ENCODE measurements at places on chromosomes 6 and 20. TPM values are rescaled to one million over a fixed set of nuclear protein-coding genes. Genes with fewer than 3 reads are reported as not detected.

Gene NHSL1
- total RNA-seq = 53.0 TPM

DNA sequence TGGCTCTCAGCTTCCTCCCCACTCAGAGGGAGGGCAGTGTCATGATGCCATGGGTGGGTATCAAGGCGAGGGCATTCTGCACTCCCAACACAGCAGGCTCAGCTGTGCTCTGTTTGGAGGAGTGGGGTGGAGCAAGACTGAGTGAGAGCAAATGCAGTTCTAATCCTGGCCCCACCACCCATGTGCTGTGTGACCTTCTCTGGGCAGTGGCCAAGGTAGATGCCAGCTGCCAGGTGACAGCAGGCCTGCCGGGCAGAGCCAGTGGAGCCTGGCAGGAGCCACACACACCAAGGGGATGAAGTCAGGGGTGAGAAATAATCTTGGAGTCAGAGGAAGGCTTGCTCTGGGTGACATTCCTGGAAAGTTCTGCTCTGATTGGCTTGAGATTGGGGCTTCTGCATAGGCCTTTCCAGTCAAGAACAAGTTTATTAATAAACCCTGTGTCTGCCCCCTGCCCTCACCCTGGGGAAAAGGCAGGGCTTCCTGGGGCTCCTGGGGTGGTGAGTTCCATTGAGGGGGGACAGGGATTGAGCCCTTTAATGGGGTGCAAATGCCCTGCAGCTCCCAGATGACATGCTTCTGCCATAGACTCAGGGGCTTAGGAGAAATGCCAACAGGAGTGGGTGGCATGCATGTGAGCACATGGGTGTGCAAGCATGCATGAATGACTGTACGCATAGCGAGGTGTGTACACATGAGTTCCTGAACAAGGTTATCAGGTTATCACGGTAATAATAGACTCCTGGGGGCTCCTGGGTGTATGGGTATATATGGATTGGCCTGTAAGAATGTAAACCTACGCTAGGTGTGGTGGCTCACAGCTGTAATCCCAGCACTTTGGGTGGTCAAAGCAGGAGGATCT, 134.2 kb downstream of the MRPL14 start:
- peak; percentile 83 for DNase-seq

DNA sequence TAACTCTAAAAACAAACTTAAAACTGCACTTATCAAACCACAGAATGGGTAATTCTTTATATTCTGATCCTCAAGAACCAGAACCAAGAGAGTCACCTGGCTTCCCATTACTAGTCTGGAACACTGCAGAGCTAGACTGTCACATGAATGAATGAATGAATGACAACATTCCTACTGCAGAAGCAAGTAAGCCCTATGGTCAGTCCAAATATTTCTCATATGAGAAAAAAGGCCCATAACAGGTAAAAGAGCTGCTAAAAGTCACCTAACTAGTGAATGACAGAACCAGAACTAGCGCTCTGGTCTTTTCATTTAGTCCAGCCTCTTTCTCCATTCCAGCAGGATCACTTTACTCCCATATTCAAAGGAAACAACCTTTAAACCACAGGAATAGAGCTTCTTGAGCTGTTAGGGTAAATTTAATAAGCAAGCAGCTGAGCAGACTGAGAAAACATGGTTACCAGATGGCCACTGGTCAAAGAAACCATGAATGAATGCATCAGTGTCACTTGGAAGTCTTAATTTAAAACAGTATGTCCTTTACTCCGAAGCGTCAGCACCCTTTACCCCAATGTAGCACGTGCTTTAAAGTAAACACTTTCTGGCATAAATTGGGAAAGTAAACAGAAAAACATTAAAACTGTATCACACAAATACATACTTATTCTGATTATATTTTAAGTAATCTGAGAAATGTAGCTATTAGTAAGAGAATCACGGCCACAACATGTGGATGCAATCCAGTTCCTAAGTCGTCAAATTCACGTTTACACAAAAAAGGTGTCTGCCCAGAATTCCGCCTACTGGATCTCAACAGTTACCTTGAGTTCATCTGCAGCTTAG, 1.4 kb downstream of the PREP start:
- no peak for DNase-seq

- DNase-seq = no peak
These were observed 87.3 kb downstream of the SCML4 start for GRCh38 chr6:107736713-107737396.

Gene OXT
- total RNA-seq = not detected

- no peak for DNase-seq
These were observed 25.4 kb upstream of the EPB41L1 start for GRCh38 chr20:36129160-36129543.

DNA sequence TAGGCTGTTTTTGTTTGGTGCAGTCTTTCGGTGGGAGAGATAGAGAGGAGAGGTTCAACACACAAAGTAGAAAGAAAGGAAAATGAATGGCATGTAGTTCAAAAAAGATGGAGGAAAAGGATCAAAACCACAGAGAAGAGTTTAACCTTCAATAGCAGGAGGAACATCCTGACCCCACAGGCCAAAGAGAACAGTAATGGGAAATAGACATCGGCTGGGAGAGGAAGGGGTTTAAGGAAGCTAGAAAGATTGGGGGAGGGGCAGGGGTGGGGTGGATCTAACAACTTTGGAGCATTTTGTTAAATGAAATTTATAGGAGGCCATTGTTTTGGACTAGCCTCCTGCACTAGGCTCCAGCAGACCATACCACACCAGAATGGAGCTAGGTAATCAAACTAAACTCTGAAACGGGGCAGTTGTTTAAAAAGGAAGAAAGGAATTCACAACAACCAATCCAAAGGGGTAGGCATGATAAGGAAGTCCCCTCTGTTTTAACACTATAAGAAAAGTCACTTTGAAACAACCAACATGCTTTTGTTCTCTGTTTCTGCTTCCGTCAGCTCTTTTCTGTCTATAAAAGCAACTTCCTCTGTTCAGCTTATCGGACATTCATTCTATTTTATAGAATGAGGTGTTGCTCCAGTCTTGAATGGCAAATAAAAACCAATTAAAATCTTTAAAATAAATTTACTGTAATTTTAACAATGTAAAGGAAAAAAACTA, 82.6 kb downstream of the EPB41L2 start:
- no peak for DNase-seq

- no peak for DNase-seq
These were observed 15.8 kb downstream of the TUBB2B start for GRCh38 chr6:3211681-3212080.

DNA sequence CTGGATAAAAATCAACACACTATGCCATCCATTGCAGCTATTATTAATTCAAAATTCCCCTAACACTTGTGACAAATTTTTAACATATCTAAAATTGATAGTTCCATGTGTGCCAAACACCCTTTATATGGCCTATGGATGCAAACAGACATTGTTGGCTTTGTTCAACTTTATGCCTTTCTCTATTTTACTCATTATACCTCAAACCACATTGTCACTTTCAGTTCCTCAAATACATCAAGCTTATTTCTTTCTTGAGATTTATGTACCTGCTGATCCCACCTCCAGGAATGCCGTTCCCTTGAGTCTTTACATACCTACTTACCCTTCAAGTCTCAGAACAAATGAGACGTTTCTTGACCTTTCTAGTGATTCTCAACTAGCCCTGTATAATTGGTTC, 193.5 kb upstream of the PLN start:
- DNase-seq = no peak

Gene PRSS35
- 0.12 TPM for total RNA-seq

Gene PRDM13
- not detected for total RNA-seq

GRCh38 chr20:19275630-19276071, 63.2 kb downstream of the SLC24A3 start:
- peak; percentile 66 for DNase-seq

Gene BCAS1
- total RNA-seq = not detected

DNA sequence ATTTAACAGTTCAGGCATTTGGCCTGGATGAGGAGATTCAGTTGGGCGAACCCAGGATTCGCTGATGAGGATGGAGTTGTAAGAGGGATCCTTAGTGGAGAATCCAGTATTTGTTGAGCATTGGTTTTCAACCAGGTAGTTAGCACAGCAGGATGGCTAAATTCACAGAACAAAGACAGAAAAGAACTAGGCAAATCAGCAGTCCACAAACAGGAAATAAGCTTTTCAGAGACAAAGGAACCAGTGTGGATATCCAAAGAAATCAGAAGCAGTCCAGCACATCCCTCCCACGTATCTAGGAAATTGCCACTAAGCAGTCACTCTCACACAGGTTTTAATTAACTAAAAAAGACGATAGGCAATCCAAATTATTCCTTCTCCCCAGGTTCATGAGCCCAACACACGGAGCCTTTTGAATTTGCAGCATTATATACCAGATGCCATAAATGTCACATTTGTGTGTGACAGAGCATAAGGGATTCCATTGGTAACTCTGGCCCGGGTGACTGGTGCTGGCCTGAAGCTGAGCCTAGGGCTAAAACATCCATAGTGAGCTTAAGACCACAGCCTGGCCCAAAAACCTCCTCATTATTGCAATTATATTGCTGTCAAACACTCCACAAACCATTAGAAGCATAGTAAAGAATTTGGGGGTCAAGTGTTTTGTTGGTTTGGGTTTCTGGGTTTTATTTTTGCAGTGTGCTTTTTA, 131.5 kb downstream of the SOBP start:
- DNase-seq = no peak

Gene KIF6
- total RNA-seq = 0.12 TPM

- peak; percentile 51 for DNase-seq
These were observed 60.1 kb upstream of the LRRC1 start for GRCh38 chr6:53734473-53735299.

Gene C6orf163
- total RNA-seq = 1.7 TPM

DNA sequence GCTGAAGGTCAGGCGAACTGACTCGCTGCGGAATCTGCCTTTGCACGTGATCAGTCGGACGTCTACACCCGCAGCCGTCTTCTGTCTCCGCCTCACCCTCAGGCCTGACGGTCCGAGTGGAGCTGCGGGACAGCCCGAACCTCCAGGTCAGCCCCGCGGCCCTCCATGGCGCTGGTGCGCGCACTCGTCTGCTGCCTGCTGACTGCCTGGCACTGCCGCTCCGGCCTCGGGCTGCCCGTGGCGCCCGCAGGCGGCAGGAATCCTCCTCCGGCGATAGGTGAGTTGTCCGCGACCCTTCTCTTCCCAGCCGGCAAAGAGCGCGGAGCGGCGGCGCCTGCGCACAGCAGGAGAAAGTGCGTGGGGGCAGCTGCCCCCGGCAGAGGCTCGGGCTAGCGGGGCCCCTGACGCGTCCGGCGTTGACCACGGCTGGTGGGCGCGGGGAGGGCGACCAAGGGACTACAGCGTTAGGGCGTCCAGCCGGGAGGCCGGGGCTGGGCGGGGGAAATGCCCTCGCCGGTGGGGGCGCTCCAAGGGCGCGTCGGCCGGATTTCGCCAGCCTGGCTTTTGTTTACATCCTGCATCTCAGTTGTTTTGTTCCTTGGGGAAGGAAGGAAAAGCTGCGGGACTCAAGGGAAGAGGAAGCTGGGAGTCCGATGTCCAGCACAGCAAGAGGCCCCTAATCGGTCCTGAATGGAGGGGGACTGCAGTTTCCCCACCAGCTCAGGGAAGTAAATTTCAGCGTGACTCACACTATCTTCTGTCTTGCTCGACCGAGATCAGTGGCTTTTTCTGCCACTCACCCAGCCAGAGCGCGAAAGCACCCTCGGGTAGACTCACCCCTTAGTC, at the start of gene SMPDL3A:
Gene SMPDL3A, plus strand, starts transcription at position 77 of the 846 bp plus-strand sequence. Its CDS starts 89 bp downstream, at position 166.
- DNase-seq = peak; percentile 83

Gene TRIM40
- total RNA-seq = not detected

DNA sequence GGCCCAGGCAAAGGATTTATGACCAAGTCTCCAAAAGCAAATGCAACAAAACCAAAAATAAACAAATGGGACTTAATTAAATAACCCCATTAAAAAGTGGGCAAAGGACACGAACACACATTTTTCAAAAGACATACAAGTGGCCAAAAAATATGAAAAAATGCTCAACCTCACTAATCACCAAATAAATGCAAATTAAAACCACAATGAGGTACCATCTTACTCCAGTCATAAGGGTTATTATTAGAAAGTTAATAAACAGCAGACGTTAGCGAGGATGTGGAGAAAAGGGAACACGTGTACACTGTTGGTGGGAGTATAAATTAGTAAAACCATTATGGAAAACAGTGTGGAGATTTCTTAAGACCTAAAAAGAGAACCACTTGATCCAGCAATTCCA, 71.1 kb downstream of the CEP162 start:
- DNase-seq = no peak

GRCh38 chr6:157368359-157369049, 12.5 kb upstream of the ZDHHC14 start:
- no peak for DNase-seq

Gene FRMD1
- total RNA-seq = 0.45 TPM
